ENCODE measurements at places on chromosomes 6 and 20.
A peak's percentile ranks its signal among the peaks of the same experiment; 100 is the strongest.

DNA sequence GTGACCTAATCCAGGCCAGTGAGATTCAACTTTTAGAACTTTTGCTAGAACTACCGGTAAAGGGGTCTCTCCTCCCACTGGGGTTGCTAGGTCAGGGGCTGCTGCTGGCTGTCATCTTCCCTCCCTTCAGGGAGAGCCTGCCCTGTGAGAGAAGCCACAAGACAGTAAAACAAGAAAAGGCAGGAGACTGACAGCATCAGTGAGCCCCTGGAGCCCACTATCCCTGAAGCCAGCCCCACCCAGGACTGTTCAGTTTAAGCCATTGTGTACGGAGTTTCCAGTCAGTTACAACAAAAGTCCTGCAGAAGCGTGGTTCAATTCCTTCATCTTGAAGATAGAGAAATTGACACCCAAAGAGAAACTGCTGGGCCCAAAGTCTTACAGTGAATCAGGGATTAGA lies 7.9 kb upstream of the BMP7 start:
- DNase-seq, result no peak

- no peak for DNase-seq
Measured at GRCh38 chr6:169774347-169774746, 22.9 kb downstream of the ERMARD start.

DNA sequence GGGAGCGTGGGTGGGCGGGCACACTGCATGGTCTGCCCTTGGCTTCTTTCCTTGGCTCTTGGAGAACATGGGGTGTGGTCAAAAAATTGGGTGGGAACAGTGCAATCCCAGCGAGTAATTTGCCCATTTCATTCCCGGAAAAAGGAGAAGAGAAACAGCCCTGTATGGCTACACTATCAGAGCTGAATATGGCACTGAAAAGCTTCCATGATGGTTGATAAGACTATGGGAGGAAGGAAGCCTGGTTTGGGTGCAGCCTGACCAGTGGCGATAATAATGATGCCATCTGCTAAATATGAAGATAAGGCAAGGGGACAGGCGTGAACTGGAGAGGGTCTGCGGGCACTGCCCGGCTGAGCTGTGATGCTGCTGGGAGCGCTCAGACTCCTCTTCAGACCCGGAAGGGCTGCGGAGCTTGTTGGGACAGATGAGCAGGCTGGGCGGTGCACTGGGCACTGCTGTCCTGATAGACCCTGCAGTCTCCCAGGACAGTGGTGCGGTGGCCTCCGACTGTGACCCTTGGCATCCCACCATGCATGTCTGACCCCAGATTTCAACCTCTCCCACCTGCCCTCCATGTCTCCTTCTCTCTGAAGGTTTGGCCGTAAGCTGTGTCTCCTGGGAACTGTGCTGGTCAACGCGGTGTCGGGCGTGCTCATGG lies 10.2 kb downstream of the SLC22A1 start:
- DNase-seq, result no peak

DNA sequence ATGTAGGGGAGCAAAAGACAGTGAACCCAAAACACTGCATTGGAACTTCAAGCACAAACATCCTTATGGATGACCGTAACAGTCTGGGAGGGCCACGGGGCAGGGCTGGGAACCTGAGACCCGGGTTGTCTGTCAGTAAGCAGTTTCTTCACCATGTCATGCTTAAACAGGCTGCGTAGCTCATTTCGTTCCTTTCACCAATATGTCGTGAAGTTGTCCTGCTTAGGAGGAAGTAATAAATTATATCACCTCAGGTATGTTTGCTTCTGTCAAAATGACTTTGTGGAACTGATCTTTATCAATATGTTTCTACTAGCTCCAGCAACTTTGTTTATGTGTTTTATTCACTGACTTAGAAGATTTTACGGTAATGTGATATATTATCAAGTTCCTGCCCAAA lies 12.4 kb upstream of the MAK start:
- DNase-seq, result no peak

DNA sequence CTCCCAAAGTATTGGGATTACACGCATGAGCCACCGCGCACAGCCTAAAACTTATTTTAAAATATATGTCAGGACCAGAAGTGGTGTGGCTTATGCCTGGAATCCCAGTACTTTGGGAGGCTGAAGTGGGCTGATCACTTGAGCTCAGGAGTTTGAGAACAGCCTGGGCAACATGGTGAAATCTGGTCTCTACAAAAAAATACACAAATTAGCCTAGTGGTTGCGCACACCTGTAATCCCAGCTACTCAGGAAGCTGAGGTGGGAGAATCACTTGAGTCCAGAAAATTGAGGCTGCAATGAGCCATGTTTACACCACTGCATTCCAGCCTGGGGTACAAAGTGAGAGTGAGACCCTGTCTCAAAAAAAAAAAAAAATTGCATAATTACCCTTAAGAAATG lies 13.7 kb downstream of the PXT1 start:
- no peak for DNase-seq

DNA sequence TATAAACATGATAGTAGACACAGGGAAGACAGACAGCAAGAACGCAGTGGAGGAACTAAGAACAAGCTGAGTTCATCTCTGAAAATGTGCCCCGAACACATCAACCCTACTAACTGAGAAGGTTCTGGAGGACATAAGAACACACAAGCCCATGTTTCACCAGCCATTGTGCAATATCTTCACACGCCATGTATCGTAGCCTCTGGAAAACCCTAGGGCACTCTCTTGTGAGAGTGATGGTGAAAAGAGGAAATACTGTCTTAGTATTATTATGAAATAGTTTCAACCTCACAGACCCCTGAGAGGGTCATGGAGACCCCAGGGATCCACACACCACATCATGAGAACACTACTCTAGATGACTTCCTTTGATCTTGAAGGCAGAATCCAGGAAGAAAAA lies 26.1 kb upstream of the FOXF2 start:
- peak; percentile 69 for DNase-seq

- no peak for DNase-seq
Measured at GRCh38 chr6:57421503-57421902, 104.1 kb downstream of the PRIM2 start.

DNA sequence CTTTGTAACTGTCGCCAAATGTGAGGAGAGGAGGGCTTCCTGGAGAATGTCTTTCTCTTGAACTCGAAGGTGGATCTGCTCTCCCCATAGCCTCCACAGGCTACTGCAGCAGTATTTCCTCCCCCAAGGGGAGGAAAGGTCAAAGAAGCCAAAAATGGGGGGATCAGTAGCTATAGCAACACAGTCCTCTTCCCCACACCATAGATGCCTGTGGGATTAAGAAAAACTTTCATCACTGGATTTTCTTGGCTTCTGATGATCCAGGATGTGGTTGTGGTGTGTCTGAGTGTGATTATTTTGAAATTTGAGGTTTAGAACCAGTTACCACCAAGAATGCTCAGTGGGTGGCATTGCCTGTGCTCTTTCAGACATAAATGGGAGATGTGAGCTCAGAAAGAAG lies 140.1 kb upstream of the SPACA1 start:
- DNase-seq, result peak; percentile 89

DNA sequence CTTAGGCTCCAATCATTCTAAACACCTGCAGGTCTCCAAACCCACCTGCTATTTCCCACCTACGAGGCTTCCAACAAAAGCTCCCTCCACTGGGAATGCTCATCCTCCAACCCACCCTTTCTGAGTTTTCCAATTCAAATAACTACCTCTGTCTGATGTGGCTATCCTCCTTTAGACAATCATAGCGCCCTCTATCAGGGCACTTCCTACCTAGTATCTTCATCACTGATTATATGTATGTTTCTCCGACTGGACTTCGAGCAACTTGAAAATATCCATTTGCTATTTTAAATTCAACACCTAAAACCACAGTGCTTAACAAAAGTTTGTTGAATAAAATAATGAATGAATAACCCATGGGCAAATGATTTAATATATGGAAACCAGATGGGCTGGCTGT lies 41.3 kb downstream of the MTFR2 start:
- DNase-seq, result no peak

DNA sequence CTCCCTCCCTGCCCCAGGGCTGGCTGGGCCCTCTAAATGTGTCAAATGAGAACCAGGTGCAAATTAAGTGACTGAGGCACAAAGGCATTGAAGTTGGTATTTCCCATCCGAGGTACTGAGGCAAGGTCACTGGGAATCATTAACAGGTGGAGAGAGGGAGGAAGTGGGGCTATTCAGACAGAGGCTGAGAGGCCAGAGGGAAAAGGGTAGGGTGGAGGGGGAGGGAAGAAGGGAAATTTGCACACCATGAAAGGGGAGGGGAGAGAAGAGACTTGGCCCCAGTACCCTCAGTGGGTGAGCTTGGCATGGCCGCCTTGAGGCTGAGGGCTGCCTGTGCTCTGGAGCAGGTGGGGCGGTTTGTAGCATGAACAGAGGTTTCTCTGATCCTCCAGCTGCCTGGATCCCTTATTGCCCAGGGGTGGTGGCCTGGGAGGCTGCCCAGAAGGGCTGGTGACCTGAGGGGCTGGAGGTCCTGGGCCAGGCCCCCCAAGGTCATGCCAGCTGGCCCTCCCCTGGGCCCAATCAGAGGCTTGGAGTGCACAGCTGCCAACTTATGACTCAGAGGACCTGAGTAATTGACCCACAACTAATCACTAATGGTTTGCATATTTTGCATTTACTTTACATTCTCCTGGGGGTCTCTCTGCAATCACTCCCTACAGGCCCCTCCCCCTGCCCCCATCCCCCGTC lies 40.3 kb upstream of the ZFAND3 start:
- no peak for DNase-seq

- DNase-seq, result no peak
Measured at GRCh38 chr6:143562143-143562542, 50.6 kb upstream of the FUCA2 start.

DNA sequence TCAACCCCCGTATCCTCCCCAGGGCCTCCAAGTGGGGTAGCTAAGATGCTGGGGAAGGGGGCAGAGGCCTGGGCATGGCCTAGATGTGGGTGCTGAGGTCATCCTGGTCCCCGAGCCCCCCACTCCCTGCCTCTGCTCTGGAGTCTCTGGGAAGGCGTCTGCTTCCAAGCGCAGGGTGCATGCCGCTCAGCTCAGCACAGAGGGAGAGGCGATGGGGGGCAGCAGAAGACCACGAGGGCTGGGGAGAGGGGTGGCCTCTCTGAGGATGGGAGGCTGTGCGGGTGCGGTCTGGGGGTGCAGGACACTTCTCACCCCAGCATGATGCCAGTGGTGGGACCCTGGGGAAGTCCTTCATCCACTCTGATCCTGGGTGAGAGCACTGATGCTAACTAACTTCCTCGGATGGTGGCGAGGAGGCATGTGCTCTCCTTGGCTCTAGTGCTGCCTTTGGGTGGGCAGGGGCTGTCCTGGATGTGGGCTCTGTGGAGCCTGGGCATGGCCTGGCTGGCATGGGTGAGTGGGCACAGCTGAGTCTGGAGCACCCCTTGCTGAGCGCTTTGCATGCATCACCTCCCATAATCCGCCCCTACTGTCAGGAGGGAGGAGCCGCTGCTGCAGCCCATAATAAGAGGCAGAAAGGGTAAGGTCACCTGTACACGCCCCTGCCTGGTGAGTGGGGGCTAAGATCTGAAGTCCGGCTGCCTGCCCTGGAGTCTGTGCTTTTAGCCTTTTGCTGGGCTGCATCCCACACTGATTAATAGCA lies 34.7 kb downstream of the EFCAB8 start:
- no peak for DNase-seq

GRCh38 chr6:149134511-149134933 lies 183.0 kb upstream of the TAB2 start:
- DNase-seq, result no peak

- DNase-seq, result no peak
Measured at GRCh38 chr20:4272225-4272624, 256.9 kb upstream of the RNF24 start.

GRCh38 chr6:108078191-108078590 lies 3.6 kb upstream of the OSTM1 start:
- no peak for DNase-seq

GRCh38 chr20:36017048-36017951 lies 48.9 kb downstream of the CNBD2 start:
- DNase-seq, result no peak

GRCh38 chr6:149305372-149305771 lies 12.1 kb upstream of the TAB2 start:
- DNase-seq, result no peak

GRCh38 chr20:23021951-23022350 lies 13.2 kb upstream of the SSTR4 start:
- no peak for DNase-seq
